ENCODE measurements at places on chromosomes 3 and 15. TPM values are rescaled to one million over a fixed set of nuclear protein-coding genes. Genes with fewer than 3 reads are reported as not detected.

Gene CPNE9
- 0.59 TPM for total RNA-seq

Gene SENP8
- total RNA-seq, result 1.0 TPM

Gene CD200R1L
- not detected for total RNA-seq

Gene C3orf22
- not detected for total RNA-seq

Gene GUCA1C
- not detected for total RNA-seq

Data from T-helper 1 cell treated with Interleukin-12 subunit alpha and Interleukin-12 subunit beta and Interleukin-4 antibody, amounts not matched to agents 30 ng/mL and 1 ng/mL, for 36 hours (primary cell).